ENCODE measurements at places on chromosomes 4 and X. TPM values are rescaled to one million over a fixed set of nuclear protein-coding genes. Genes with fewer than 3 reads are reported as not detected.

The PHKA1 gene
- total RNA-seq = 7.4 TPM

The APELA gene
- not detected for total RNA-seq

The FAM236D gene
- not detected for total RNA-seq

The MAGEA9B gene
- total RNA-seq = not detected

The CHRNA9 gene
- total RNA-seq = not detected

The FUNDC2 gene
- total RNA-seq = 25.1 TPM

Measured in bronchus fibroblast of lung (primary cell).